ENCODE measurements at places on chromosomes 2 and 18.
A peak's percentile ranks its signal among the peaks of the same experiment; 100 is the strongest.

DNA sequence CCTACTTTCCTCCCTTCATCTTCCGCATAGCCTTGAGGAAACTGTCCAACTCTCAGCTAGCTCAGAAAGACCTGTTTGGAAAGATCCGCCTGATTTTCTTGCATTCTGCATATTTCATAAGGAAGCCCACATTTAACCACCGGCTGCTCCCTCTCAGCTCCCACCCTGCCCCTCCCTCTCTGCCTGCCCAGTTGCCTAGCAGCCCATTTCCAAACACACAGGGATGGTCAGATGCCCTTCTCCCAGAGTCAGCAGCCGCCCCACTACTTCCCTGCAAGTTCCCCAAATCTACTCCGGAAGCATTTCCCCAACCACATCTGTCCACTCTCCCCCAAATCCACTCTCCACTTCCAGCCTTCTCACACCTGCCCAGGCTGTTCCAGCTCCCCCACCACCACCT lies 96.0 kb downstream of the TNS1 start:
- no peak overlapping the region for H3K4me3 ChIP-seq
- no peaks in the 10 kb centered on the region for H3K36me3 ChIP-seq
- H3K27me3 ChIP-seq = no peaks in the 10 kb centered on the region
- DNase-seq = no peak
- H3K27ac ChIP-seq = no peak overlapping the region

DNA sequence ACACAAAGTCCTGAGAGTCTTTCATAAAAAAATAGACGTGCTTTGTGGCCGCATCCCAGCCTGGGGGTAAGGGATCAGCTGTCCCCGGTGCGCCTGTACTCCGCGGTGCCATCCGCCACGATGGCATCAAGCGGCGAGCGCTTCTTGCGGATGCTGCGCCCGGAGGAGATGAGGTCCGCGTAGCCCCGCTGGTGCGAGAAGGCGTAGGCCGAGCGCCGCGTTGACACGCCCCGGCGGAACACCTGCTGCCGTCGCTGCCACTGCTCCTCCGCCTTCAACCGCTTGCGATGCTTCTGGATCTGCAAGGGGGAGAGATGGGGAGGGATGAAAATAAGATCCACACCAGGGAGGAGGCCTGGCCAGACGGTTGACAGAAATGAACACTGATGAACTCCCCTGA lies 26.8 kb upstream of the NARS1 start:
- DNase-seq = no peak
- H3K27me3 ChIP-seq = no peaks in the 10 kb centered on the region
- H3K27ac ChIP-seq = no peak overlapping the region
- H3K36me3 ChIP-seq = no peaks in the 10 kb centered on the region
- no peaks in the 10 kb centered on the region for H3K4me1 ChIP-seq

DNA sequence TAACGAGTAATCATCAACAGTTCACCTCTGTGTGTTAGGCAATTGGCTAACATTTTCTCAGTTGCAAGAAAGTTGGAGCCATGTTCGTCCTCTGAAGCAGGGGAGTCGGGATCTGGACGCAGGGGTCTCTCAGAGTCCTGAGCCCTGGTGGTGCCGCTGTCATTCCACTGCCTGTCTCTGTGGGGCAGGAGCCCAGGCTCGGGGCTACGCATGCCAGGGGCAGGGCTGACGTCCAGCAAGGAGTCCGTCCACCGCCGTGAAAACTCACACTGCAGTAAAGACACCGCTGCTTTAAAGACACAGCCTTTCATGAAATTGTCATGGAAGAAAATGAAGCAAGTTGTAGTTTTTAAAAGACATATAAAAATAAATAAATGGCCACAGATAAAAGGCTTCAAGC lies 571.1 kb upstream of the SOX11 start:
- no peak overlapping the region for H3K27ac ChIP-seq
- no peaks in the 10 kb centered on the region for H3K4me1 ChIP-seq
- no peak for DNase-seq
- H3K27me3 ChIP-seq = no peaks in the 10 kb centered on the region
- H3K4me3 ChIP-seq = no peak overlapping the region

- H3K27ac ChIP-seq = no peak overlapping the region
- H3K36me3 ChIP-seq = no peaks in the 10 kb centered on the region
- peak overlapping the region; percentile 25 for H3K4me3 ChIP-seq
- H3K27me3 ChIP-seq = no peaks in the 10 kb centered on the region
Observed at GRCh38 chr18:46623541-46623940, 33.5 kb downstream of the LOXHD1 start.

DNA sequence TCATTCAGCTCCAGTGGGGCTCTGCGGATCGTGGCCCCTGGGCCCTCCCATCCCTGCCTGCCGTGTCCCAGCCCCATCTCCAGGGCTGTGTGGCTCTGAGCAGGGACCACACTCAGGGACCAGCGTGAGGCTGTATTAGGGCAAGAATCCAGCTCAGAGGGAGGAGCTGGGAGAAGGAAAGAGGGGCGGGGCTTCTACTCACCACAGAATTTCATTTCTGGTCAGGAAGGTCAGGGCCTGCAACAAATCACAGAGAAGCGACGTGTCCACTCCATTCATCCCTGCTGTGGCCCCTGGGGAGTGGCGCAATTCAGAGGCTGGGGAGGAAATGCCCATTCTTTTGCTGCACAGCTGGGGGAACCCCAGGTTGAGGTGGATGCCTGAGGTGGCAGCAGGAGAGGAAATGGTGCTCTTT lies 828 bp downstream of the CIB4 start:
- no peak overlapping the region for H3K27ac ChIP-seq
- no peaks in the 10 kb centered on the region for H3K36me3 ChIP-seq
- H3K4me3 ChIP-seq = no peak overlapping the region
- H3K27me3 ChIP-seq = no peaks in the 10 kb centered on the region
- no peaks in the 10 kb centered on the region for H3K4me1 ChIP-seq

- H3K27me3 ChIP-seq = no peaks in the 10 kb centered on the region
- H3K27ac ChIP-seq = no peak overlapping the region
- DNase-seq = no peak
- no peaks in the 10 kb centered on the region for H3K36me3 ChIP-seq
- H3K4me3 ChIP-seq = no peak overlapping the region
- no peaks in the 10 kb centered on the region for H3K4me1 ChIP-seq
Observed at GRCh38 chr2:23028106-23028505, 356.9 kb upstream of the KLHL29 start.

DNA sequence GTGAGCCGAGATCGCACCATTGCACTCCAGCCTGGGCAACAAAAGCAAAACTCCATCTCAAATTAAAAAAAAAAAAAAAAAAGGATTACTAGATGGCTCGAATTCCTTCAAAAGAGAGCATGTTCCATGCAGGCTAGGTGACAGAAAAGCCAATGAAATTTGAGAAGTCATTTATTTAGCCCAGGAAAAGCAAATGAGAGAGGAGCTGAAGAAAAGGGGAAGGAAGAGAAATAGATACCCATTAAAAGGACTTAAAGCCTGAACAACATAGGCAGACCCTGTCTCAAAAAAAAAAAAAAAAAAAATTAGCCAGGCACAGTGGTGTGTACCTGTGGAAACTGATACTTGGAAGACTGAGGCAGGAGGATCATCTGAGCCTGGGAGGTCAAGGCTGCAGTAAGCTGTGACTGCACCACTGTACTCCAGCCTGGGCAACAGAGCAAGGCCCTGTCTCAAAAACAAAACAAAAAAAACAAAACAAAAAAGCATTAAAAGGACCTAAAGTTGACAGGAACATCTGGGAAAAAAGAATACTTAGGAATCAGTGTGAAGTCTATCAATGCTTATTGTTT lies 11.1 kb downstream of the SEPTIN10 start:
- no peaks in the 10 kb centered on the region for H3K27me3 ChIP-seq
- H3K27ac ChIP-seq = no peak overlapping the region
- DNase-seq = no peak

- H3K4me1 ChIP-seq = no peaks in the 10 kb centered on the region
- H3K27ac ChIP-seq = no peak overlapping the region
- no peak overlapping the region for H3K4me3 ChIP-seq
- DNase-seq = no peak
- H3K27me3 ChIP-seq = no peaks in the 10 kb centered on the region
- H3K36me3 ChIP-seq = no peaks in the 10 kb centered on the region
Observed at GRCh38 chr2:27756544-27757498, 14.7 kb upstream of the MRPL33 start.

DNA sequence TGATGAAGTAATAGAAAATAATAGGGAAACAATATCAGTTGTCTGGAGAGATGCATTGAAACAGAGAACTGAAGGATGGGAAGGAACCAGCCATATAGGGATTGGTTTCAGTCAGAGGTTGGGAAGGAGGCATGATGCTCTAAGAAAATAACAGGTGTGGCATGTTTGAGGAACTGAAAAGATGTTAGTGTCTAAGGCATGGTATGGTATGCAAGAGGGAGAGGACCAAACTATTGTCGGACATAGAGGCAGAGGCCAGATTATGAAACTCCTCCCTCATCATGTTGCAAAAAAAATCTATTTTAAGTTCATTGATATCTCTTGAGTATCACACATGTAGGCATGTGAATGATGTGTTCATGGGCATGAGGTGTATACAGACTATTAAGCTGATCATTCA lies 48.9 kb upstream of the EMILIN2 start:
- H3K36me3 ChIP-seq = peaks cover 52% of the 10 kb centered on the region
- H3K4me1 ChIP-seq = no peaks in the 10 kb centered on the region
- H3K27ac ChIP-seq = no peak overlapping the region
- no peak for DNase-seq
- no peak overlapping the region for H3K4me3 ChIP-seq

DNA sequence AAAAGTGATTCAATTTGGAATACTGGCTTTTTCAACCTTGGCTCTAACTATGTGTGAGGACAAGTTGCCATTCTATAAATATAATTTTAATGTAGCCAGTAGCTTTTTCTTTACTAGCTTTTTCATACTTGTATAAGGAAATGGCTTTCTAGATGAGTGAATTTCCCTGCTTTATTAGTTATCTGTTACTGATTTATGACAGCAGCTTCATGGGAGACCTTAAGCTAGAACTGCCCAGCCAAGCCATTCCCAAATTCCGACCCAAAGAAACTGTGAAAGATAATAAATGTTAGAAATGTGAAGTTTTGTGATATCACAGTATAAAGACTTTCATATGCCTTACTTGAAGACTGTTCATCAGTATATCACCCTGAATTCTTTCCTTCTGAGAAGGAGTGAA lies 32.3 kb downstream of the BABAM2 start:
- H3K27me3 ChIP-seq = no peaks in the 10 kb centered on the region
- no peaks in the 10 kb centered on the region for H3K36me3 ChIP-seq
- H3K4me3 ChIP-seq = no peak overlapping the region
- H3K27ac ChIP-seq = no peak overlapping the region

DNA sequence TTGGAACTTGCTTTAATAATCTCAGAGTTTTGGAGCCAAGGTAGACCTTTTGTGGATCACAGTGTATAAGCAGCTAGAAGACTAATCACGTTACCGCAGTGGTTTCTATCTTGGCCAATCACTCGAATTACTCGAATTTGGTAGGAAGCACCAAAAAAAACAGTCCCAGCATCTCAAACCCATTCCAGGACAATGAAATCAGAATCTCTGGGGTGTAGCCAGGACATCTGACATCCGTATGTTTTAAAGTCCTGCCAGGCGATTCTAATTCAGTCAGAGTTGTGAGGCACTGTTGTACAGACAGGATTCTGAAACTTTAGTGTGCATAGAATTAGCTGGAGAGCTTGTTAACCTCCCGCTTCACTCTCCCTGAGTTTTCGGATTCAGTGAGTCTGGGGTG lies 30.8 kb downstream of the GRHL1 start:
- no peaks in the 10 kb centered on the region for H3K27me3 ChIP-seq
- DNase-seq = no peak
- H3K27ac ChIP-seq = no peak overlapping the region
